ENCODE measurements at places on chromosomes 4 and X.
A peak's percentile ranks its signal among the peaks of the same experiment; 100 is the strongest.

DNA sequence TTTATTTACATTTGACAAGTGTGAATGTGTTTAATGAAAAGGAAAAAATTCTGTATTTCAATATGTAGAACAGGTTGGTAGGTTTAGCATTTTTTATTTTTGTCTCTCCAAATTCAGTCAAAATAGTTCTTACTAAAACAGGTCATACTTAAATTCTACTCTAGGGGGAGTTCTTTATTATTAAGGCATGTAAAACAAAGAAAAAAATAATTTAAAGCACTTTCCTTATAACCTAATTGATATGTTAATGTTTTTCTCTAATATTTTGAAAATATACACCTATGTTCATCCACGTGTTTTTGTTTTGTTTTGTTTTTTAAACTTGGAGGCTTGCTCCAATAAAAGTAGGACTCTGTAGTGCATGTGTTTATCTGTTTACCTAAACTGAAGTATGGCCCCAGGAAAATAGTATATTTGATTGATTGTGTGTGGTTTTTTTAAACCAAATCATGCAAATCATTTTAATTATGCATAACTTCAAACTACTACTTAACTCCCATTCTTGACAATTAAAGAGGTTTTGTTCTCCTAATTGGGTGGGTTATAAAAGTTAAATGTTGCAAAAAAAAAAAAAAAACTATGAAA, 562.7 kb downstream of the RPA4 start:
- no peak for DNase-seq

GRCh38 chr4:183783991-183784553, 121.0 kb upstream of the STOX2 start:
- DNase-seq = no peak

- DNase-seq = peak; percentile 72
Observed at GRCh38 chrX:119655125-119655524, 37.8 kb downstream of the SEPTIN6 start.

DNA sequence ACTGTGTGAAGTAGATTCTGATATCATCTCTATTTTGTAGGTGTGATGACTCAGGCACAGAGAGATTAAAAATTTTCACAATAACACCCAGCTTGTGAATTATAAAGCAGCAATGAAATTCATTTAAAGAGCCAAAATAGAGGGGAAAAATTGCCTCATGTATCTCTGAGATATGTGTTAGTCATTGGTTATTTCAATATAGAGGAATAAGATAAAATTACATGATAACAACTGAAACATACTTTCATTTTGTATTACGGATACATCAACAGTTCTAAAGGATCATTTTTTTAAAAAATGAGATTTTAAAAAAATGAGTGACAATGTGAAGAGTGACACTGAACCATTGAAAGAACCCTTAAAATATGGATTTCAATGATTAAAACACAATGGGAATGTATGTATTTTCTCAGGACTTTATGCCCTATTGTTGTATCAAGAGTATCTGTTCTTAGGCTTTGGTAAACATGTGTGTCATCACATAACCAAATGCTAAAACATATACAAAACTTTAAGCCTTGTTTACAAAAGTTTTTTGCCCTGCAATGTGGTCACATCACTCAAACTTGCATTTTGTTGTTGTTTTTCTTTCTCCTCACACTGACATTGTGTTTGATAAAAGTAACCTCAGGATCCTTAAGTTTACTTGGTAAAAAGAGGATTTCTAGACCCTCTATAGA, 221.3 kb downstream of the ANTXR2 start:
- no peak for DNase-seq

DNA sequence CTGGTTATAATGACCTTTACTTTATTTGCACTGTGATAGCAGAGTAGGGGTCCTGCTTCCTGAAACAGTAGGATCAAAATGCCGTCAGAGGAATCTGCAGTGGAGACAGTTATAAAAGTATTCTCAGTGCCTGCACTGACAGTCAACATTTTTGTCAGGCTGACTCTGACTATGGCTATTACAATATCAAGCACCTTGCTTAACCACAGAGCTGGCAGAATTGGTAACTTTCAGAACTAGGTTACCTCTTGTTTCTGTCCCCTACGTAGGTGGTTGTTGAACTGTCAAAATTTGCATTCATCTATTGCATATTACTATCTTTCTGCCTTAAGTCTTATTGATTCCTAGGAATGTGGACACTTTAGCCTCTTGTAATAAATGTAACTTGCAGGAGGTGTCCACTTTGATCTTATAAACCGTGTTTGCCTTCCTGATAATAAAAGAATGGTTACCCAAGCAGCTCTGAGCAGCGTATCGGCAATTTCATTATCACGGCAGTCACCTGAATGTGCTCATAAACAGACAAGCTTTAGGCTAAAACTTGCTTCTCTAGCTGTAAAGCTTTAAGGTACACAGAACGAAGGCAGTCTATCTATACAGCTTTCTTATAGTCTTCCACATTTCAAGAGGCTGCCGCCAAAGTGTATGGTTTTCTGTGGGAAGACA, 353.0 kb upstream of the GALNT7 start:
- no peak for DNase-seq

GRCh38 chr4:86356425-86357210, 3.2 kb downstream of the MAPK10 start:
- no peak for DNase-seq

GRCh38 chr4:82957045-82957444, 53.6 kb downstream of the LIN54 start:
- no peak for DNase-seq

DNA sequence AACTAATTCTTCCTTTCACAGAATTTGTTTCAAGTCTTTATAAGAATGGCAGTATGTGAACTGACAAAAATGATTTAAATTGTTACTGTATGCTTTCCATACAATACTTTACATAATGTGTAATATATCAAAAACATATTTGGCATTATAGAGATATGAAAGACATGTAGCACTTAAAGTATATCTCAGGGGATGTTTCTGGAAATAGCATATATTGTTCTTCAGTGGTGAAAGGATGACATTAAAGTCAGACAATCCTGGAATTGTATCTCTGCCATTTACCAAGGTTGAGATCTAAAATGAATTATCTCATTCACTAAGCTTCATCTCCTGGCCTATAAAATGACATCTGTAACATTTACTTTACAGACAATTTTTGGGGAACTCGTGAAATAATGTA, 358.4 kb upstream of the EPHA5 start:
- DNase-seq = no peak

GRCh38 chr4:182699795-182700194, 217.4 kb downstream of the DCTD start:
- no peak for DNase-seq

- no peak for DNase-seq
Observed at GRCh38 chrX:3522101-3522650, 175.7 kb upstream of the MXRA5 start.

DNA sequence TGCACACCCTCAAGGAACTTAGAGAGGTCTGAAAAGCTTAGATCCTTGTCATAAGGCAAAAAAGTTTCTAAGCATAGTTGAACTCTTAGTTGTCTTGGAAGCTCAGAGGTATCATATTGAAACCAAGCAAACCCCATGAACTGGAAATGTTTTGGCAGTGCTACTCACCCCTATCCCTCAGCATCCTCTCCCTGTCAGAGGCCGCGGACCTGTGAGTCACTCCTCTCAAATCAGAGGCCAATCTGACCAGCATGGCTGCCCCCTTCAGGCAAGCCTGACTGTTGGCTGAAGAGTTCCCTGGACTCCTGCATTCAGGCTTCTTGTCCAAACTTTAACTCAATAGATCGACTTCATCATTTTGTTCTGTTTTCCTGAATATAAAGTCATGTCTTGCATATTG, 69.4 kb downstream of the KCNIP4 start:
- no peak for DNase-seq

DNA sequence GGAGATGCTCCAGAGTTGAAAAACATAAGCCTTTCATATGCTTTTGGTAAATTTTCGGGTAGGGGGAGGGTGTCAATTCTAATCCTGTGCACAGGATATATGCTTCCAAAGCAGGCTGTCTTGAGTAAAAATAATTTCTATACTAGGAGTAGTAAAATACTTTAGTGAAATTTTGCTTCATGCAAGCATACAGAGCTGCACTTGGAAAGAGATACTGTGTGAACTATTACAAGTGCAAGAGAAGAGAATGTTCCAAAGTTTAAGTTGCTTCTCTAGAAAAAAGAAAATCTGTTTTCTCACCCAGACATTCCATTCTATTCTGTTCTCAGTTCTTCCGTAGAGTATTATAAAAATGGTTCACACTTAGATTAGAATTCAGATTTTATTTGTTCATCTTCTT, 324.6 kb upstream of the AADAT start:
- DNase-seq = no peak

DNA sequence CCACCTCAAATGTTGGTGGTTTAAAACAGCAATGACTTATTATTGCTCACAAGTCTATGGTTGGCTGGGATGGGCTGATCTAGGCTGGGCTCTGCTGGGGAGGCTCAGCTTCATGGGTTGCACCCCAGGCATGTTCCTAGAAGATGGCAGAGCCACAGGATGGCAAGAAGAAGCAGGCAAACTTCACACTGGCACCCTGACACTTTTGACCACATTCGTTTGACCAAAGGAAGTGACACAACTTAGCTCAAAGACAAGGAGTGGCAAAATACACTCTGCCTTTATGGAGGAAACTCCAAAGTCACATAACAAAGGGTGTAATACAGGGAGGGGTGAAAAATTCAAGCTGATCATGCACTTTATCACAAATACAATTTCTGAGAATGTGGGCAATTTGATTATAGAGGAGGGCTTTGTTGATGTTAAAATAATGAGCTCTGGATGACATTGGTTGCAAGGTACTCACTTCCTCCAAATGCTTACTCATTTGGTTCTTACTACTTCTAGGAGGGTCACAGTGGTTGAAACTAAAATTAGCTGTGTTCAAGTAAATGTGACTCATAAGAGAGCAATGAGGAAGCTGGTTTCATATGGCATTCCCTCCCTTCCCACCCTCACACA, 249.2 kb upstream of the RPS6KA3 start:
- DNase-seq = no peak

Measured in T-helper 22 cell (primary cell).